ENCODE measurements at places on chromosomes 6 and 20. TPM values are rescaled to one million over a fixed set of nuclear protein-coding genes. Genes with fewer than 3 reads are reported as not detected.

ELOVL4 gene
- 2.7 TPM for total RNA-seq

NTSR1 gene
- total RNA-seq = not detected

GSTA3 gene
- not detected for total RNA-seq

CDH26 gene
- total RNA-seq = 0.24 TPM

SYS1 gene
- 19.8 TPM for total RNA-seq

SLC13A3 gene
- 2.5 TPM for total RNA-seq

SGK2 gene
- total RNA-seq = 0.69 TPM

ZC2HC1B gene
- not detected for total RNA-seq

NEDD9 gene
- 3.1 TPM for total RNA-seq

KCNK16 gene
- total RNA-seq = not detected

WRNIP1 gene
- 51.8 TPM for total RNA-seq

BPIFB4 gene
- 0.24 TPM for total RNA-seq

ORC3 gene
- total RNA-seq = 22.9 TPM

DNAH8 gene
- not detected for total RNA-seq

ARMH2 gene
- not detected for total RNA-seq

SGK1 gene
- total RNA-seq = 15.7 TPM

RSPO3 gene
- 0.50 TPM for total RNA-seq

ATP9A gene
- 21.8 TPM for total RNA-seq

ANKRD66 gene
- not detected for total RNA-seq

C20orf141 gene
- 1.2 TPM for total RNA-seq

HLA-DOA gene
- not detected for total RNA-seq

PRPH2 gene
- total RNA-seq = 0.12 TPM

RIN2 gene
- 38.9 TPM for total RNA-seq

SLC26A8 gene
- total RNA-seq = not detected

MYT1 gene
- not detected for total RNA-seq

OR12D3 gene
- not detected for total RNA-seq

FAM209B gene
- not detected for total RNA-seq

MACROD2 gene
- not detected for total RNA-seq

RSPH4A gene
- not detected for total RNA-seq

CPXM1 gene
- 85.5 TPM for total RNA-seq

MATN4 gene
- total RNA-seq = not detected

TPX2 gene
- total RNA-seq = 6.8 TPM

TAAR2 gene
- total RNA-seq = not detected

STK38 gene
- total RNA-seq = 15.8 TPM

RNF39 gene
- total RNA-seq = not detected

CD40 gene
- 13.5 TPM for total RNA-seq

ADGRF4 gene
- 0.94 TPM for total RNA-seq

KHDC1L gene
- not detected for total RNA-seq

MBOAT1 gene
- total RNA-seq = 0.69 TPM

MEP1A gene
- total RNA-seq = not detected

HEY2 gene
- total RNA-seq = 0.06 TPM

C6orf58 gene
- 0.15 TPM for total RNA-seq

OPRM1 gene
- not detected for total RNA-seq

EEF1A2 gene
- not detected for total RNA-seq

BICRAL gene
- total RNA-seq = 6.6 TPM

ULBP3 gene
- total RNA-seq = 3.0 TPM

IL17F gene
- not detected for total RNA-seq

LGSN gene
- total RNA-seq = not detected

CBLN4 gene
- total RNA-seq = not detected

PGC gene
- not detected for total RNA-seq

OXT gene
- total RNA-seq = not detected

IL17A gene
- total RNA-seq = not detected

GPR63 gene
- total RNA-seq = 0.05 TPM

CNBD2 gene
- total RNA-seq = 5.1 TPM

ZNF165 gene
- 0.05 TPM for total RNA-seq

GJA10 gene
- not detected for total RNA-seq

BPIFB1 gene
- 0.50 TPM for total RNA-seq

GSTA2 gene
- total RNA-seq = not detected

PSORS1C2 gene
- total RNA-seq = not detected

KIF6 gene
- total RNA-seq = 0.31 TPM

All from cardiac ventricle fibroblast (primary cell).